Type B pancreatic cell (in vitro differentiated cells): ENCODE measurements at places on chromosomes 6 and 20. TPM values are rescaled to one million over a fixed set of nuclear protein-coding genes. Genes with fewer than 3 reads are reported as not detected.

GRCh38 chr20:13744352-13744751 is 40.4 kb downstream of the ESF1 start:
- H3K4me3 ChIP-seq = no peak overlapping the region
- H3K27ac ChIP-seq = no peak overlapping the region
- no peaks in the 10 kb centered on the region for H3K4me1 ChIP-seq
- H3K36me3 ChIP-seq = peaks cover 47% of the 10 kb centered on the region

- H3K27ac ChIP-seq = no peak overlapping the region
- no peaks in the 10 kb centered on the region for H3K4me1 ChIP-seq
- H3K36me3 ChIP-seq = no peaks in the 10 kb centered on the region
- no peak overlapping the region for H3K4me3 ChIP-seq
- no peak for DNase-seq
These were observed 23.0 kb upstream of the FKBP1A start for GRCh38 chr20:1415667-1416468.

GRCh38 chr20:57309544-57310115 is 20.0 kb upstream of the SPO11 start:
- no peak for DNase-seq
- peak overlapping the region; percentile 89 for H3K27ac ChIP-seq
- no peak overlapping the region for H3K4me3 ChIP-seq
- no peaks in the 10 kb centered on the region for H3K27me3 ChIP-seq
- peaks cover 16% of the 10 kb centered on the region for H3K4me1 ChIP-seq

Gene C6orf132
- total RNA-seq = 22.9 and 56.4 TPM in 2 replicates

Gene CCDC170
- 0.24 and 1.9 TPM in 2 replicates for total RNA-seq

GRCh38 chr20:22617160-22617559 is 32.8 kb upstream of the FOXA2 start:
- H3K36me3 ChIP-seq = no peaks in the 10 kb centered on the region
- H3K4me3 ChIP-seq = no peak overlapping the region
- H3K27ac ChIP-seq = no peak overlapping the region
- peaks cover 16% of the 10 kb centered on the region for H3K4me1 ChIP-seq

GRCh38 chr6:43393602-43394001 is 24.2 kb upstream of the ZNF318 start:
- no peak for DNase-seq
- no peaks in the 10 kb centered on the region for H3K36me3 ChIP-seq
- no peak overlapping the region for H3K4me3 ChIP-seq
- H3K27ac ChIP-seq = no peak overlapping the region
- H3K27me3 ChIP-seq = no peaks in the 10 kb centered on the region
- H3K4me1 ChIP-seq = peaks cover 44% of the 10 kb centered on the region

Gene ENPP1
- 12.9 and 13.4 TPM in 2 replicates for total RNA-seq

- DNase-seq = no peak
- no peak overlapping the region for H3K27ac ChIP-seq
- H3K36me3 ChIP-seq = no peaks in the 10 kb centered on the region
- no peak overlapping the region for H3K4me3 ChIP-seq
These were observed 87.6 kb downstream of the KCNQ5 start for GRCh38 chr6:72709431-72709830.

DNA sequence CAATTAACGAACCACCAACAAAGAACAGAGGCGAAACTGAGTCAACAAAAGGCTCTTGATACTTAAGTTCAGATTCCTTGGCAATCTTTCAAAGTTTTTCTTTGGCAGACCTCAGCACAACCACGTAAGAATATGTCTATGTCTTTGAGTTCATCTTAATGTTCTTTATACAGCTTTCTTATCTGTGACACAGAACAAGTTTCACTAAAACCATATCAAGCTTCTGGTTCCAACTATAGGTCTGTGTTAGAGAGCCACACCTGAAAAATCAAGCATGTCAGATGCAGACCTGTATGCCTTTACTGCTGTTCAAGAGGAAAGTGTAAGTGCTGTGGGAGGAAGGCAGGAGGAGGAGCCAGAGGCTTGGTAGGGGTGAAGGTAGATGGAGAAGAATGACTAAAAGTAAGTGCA is 271.3 kb downstream of the KHDC1L start:
- peaks cover 3% of the 10 kb centered on the region for H3K27me3 ChIP-seq
- H3K4me3 ChIP-seq = no peak overlapping the region
- peaks cover 11% of the 10 kb centered on the region for H3K4me1 ChIP-seq
- DNase-seq = no peak

- peak overlapping the region; percentile 92 for H3K27ac ChIP-seq
- no peaks in the 10 kb centered on the region for H3K27me3 ChIP-seq
- peaks cover 57% of the 10 kb centered on the region for H3K4me1 ChIP-seq
- H3K4me3 ChIP-seq = peak overlapping the region; percentile 35
- DNase-seq = no peak
- H3K36me3 ChIP-seq = peaks cover 15% of the 10 kb centered on the region
These were observed 4.3 kb downstream of the UBE2V1 start for GRCh38 chr20:50108556-50109235.

Gene ID1
- 472 and 516 TPM in 2 replicates for total RNA-seq

- H3K4me3 ChIP-seq = no peak overlapping the region
- no peak overlapping the region for H3K27ac ChIP-seq
- peaks cover 4% of the 10 kb centered on the region for H3K4me1 ChIP-seq
- peaks cover 9% of the 10 kb centered on the region for H3K36me3 ChIP-seq
- no peak for DNase-seq
- no peaks in the 10 kb centered on the region for H3K27me3 ChIP-seq
These were observed 46.2 kb downstream of the MAN1A1 start for GRCh38 chr6:119303164-119303887.

GRCh38 chr6:95866732-95867131 is 149.0 kb upstream of the FUT9 start:
- H3K4me1 ChIP-seq = no peaks in the 10 kb centered on the region
- no peak overlapping the region for H3K4me3 ChIP-seq
- H3K27me3 ChIP-seq = no peaks in the 10 kb centered on the region
- no peak for DNase-seq
- H3K27ac ChIP-seq = no peak overlapping the region

- H3K27ac ChIP-seq = no peak overlapping the region
- no peak for DNase-seq
- peaks cover 28% of the 10 kb centered on the region for H3K4me1 ChIP-seq
- H3K4me3 ChIP-seq = no peak overlapping the region
These were observed 17.3 kb downstream of the VSTM2L start for GRCh38 chr20:37920270-37920669.

DNA sequence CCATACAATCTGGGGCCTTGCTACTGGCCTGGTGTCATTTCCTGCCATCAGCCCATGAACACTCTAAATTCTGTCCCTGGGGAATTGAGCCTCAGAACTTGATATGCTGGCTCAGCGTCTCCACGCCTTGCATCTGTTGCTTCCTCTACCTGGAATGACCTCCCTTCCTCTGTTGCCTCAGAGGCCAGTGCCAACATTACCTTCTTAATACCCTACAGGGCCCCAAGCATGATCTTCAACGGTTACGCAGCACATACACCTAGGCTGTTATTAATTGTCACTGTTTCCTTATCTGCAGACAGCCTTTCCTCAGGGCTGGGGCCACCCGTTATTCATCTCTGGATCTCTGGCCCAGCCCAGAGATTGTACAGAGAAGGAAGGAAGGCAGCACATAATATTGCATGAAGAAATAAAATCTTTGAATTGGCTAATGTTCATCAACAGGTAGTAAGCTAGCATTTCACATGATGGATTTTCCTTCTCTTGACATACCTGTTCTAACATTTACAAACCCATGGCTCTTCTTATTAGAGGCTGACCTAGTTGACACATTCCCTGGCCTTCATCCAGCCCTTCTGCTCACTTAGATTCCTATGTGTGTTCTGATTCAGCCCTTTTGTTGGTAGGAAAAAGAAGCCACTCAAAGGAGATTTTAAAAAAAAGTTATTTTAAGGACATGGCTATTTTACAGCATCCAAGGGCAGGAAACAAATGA is 8.4 kb upstream of the RNF182 start:
- H3K4me1 ChIP-seq = peaks cover 37% of the 10 kb centered on the region
- peak overlapping the region; percentile 38 for H3K4me3 ChIP-seq
- DNase-seq = no peak

DNA sequence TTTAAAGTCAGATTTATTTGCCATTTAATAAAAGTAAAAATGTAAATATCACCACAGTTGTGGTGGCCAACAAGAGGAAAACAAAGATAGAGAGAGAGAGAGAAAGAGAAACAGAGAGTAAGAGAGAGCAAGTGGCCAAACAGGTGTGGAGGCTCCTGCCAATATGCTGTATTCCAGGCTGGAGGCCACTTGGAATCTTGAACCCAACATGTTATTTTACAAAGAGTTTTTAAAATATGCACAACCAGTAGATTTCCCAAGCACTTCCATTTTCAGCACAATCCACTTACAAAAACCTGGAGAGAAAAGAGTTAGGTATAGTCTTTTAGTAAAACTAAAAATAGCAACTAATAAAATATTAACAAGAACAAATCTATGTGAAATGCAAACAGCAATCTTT is 1323.1 kb upstream of the CITED2 start:
- H3K27ac ChIP-seq = no peak overlapping the region
- no peaks in the 10 kb centered on the region for H3K36me3 ChIP-seq
- DNase-seq = no peak

DNA sequence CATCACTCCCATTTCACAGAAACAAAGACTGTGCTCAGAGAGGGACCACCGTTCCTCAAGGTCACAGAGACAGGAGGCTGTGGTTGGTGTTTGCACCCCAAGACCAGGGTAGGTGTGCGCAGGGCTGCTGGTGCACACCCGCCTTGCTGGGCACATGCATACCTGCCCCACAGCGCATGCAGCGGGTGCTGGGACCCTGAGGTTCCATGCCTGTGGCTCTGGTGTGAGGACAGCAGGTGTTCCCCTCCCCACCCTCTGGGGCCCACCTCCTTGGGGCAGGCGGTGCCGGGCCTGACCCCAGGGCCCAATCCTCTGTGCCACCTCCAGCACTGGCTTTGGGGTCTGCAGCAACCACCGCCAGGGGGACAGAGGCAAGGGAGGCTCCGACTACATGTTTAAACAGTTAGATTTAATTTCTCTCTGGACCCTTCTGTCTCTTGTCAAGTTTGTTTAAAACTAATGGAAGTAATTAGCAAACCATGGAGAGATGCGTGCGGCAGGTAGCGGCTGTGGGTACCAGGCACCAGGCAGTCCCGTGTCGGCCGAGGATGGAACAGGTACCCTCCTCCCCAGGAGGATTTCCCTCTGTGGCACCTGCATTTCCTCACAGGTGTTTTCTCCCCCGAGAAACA is 327.8 kb downstream of the TAF4 start:
- DNase-seq = no peak
- peaks cover 7% of the 10 kb centered on the region for H3K4me1 ChIP-seq
- no peak overlapping the region for H3K4me3 ChIP-seq
- peaks cover 13% of the 10 kb centered on the region for H3K27me3 ChIP-seq
- no peaks in the 10 kb centered on the region for H3K36me3 ChIP-seq

DNA sequence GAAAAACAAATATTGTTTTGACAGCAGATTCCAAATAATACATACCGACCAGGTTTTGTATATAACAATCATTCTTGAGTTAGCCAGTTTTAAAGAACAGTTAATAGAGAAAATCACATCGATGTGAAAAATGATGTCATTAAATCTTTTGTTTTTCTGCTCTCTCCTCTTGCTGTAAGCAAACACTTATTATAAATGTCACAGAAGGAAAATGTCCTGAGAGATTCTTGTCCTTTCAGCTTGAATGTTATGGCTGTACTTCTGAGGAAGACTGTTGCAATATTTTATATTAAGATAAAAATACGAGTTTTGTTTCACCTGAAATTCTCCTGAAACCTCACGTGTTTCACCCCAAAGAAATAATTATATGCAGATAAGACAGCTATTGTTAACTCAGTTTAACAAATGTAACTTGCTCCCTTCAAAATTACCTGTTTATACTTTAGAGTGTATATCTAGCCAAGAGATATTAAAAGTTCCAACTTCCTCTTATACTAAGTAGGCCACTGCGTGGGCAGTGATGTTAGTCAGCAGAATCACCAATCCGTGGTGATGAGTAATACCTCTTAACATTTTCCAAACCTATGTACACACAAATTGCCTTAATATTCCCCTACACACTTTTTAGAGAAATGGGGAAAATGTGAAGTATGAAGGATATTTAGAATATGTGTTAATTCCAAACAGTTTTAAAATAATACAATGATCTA is 1111.4 kb upstream of the CITED2 start:
- H3K4me1 ChIP-seq = peaks cover 7% of the 10 kb centered on the region
- no peak for DNase-seq
- no peak overlapping the region for H3K4me3 ChIP-seq
- H3K36me3 ChIP-seq = no peaks in the 10 kb centered on the region
- no peaks in the 10 kb centered on the region for H3K27me3 ChIP-seq

Gene CGAS
- 0.12 TPM in 2 replicates for total RNA-seq

Gene TINAG
- total RNA-seq = 0.33 TPM in 1 of 2 replicates, not detected in the other

Gene HLA-DQA2
- not detected in 2 replicates for total RNA-seq

Gene CSE1L
- total RNA-seq = 78.1 and 111 TPM in 2 replicates

GRCh38 chr20:36240076-36240475 is 3.8 kb downstream of the AAR2 start:
- no peak for DNase-seq
- H3K36me3 ChIP-seq = peaks cover 5% of the 10 kb centered on the region
- H3K4me3 ChIP-seq = no peak overlapping the region
- peaks cover 20% of the 10 kb centered on the region for H3K4me1 ChIP-seq
- no peak overlapping the region for H3K27ac ChIP-seq

DNA sequence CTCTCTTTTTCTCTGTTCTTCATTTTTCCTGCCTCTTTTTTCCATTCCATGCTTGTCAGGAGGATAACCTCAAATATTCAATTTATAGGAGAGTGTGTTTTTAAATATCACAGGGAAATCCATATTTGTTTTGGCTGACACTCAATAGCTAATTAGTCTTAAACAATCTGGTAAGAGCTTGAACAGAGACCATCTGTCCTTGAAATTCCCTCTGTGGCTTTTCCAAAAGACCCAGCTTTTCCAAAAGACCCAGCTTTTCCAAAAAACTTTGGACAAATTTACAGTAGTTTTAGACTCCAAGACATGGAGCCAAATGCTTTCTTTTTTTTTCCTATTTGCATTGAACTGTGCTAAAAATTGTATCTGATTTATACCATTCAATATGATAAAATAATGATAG is 127.4 kb upstream of the FAM83B start:
- H3K36me3 ChIP-seq = no peaks in the 10 kb centered on the region
- H3K4me3 ChIP-seq = no peak overlapping the region
- DNase-seq = no peak
- peaks cover 10% of the 10 kb centered on the region for H3K4me1 ChIP-seq
- no peaks in the 10 kb centered on the region for H3K27me3 ChIP-seq

GRCh38 chr6:14500809-14501208 is 383.2 kb downstream of the CD83 start:
- H3K4me1 ChIP-seq = peaks cover 28% of the 10 kb centered on the region
- no peak overlapping the region for H3K27ac ChIP-seq
- H3K4me3 ChIP-seq = no peak overlapping the region
- DNase-seq = no peak
- H3K36me3 ChIP-seq = no peaks in the 10 kb centered on the region

GRCh38 chr6:146433881-146434731 is 109.5 kb upstream of the RAB32 start:
- H3K36me3 ChIP-seq = no peaks in the 10 kb centered on the region
- peaks cover 41% of the 10 kb centered on the region for H3K27me3 ChIP-seq
- H3K27ac ChIP-seq = no peak overlapping the region
- peaks cover 5% of the 10 kb centered on the region for H3K4me1 ChIP-seq

GRCh38 chr20:8033151-8033841 is 13.7 kb upstream of the TMX4 start:
- H3K36me3 ChIP-seq = no peaks in the 10 kb centered on the region
- H3K27me3 ChIP-seq = peaks cover 3% of the 10 kb centered on the region
- H3K27ac ChIP-seq = no peak overlapping the region
- no peak for DNase-seq
- H3K4me3 ChIP-seq = no peak overlapping the region
- H3K4me1 ChIP-seq = no peaks in the 10 kb centered on the region

Gene NKX2-2
- total RNA-seq = 6.0 and 15.4 TPM in 2 replicates

GRCh38 chr6:82775361-82775760 is 290.3 kb downstream of the UBE3D start:
- H3K27me3 ChIP-seq = no peaks in the 10 kb centered on the region
- no peak overlapping the region for H3K4me3 ChIP-seq
- no peak for DNase-seq
- H3K27ac ChIP-seq = no peak overlapping the region
- peaks cover 10% of the 10 kb centered on the region for H3K4me1 ChIP-seq

Gene NRSN1
- 0.17 TPM in 1 of 2 replicates, not detected in the other for total RNA-seq

Gene TSHZ2
- 17.6 and 45.5 TPM in 2 replicates for total RNA-seq
